ENCODE measurements at places on chromosomes 12 and 14. TPM values are rescaled to one million over a fixed set of nuclear protein-coding genes. Genes with fewer than 3 reads are reported as not detected.

DNA sequence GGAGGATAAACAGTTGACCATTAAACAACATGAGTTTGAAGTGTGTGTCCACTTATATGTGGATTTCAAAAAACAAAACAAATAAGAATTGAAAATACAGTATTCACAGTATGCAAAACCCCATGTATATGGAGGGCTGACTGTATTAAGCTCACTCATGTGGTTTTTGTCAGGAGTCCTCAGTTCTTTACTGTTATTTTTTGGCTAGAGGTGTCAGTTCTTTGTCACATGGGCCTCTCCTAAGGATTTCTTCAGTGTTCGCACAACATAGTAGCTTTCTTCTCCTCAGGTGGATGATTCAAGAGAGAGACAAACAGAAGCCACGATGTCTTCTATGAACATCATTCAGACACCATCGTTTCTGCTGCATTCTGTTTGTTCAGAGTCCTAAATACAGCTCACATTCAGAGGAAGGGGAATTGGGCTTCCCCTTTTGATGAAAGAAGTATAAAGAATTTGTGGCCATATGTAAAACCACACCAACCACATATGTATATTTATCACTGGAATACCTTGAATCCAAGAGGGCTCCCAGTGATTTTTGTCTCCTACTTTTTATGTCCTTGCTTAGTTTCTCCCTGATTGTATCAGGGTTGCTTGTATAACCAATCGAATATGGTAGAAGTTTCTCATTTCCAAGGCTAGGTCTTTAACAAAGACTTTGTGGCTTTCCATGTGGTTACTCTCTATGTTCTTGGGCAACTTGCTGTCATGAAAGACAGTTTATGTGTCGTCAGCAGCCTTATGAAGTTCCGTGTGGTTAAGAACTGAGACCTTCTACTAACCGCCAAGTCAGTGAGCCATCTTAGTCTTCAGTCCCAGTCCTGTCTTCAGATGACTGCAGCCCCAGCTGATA is 18.9 kb downstream of the MNAT1 start:
- no peak for DNase-seq

- DNase-seq = no peak
These were observed 8.1 kb downstream of the ITGA7 start for GRCh38 chr12:55699471-55700055.

- DNase-seq = no peak
These were observed 486.2 kb downstream of the DIO2 start for GRCh38 chr14:79724934-79725717.

DNA sequence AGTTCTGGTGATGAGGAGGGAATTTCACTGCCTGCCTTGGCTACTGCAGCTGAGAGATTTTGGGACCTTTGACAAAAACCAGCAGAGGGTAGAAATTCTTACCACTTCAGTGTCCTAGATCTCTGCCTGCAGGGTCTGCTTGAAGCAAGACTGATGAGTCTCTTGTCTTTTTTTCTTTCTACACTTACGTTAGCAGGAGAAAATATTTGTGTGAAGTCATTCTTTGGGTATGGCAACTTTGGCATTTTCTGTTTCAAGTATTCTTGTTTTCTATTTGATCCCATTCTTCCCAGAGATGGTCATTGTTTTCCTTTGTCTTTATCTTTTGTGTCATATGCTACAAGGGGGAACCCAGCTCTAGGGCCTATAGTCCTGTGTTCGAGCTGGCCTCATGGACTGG is 65.6 kb upstream of the FERMT2 start:
- no peak for DNase-seq

PRPH gene
- total RNA-seq = 0.10 TPM

IAPP gene
- not detected for total RNA-seq

PRMT5 gene
- total RNA-seq = 43.5 TPM

DNA sequence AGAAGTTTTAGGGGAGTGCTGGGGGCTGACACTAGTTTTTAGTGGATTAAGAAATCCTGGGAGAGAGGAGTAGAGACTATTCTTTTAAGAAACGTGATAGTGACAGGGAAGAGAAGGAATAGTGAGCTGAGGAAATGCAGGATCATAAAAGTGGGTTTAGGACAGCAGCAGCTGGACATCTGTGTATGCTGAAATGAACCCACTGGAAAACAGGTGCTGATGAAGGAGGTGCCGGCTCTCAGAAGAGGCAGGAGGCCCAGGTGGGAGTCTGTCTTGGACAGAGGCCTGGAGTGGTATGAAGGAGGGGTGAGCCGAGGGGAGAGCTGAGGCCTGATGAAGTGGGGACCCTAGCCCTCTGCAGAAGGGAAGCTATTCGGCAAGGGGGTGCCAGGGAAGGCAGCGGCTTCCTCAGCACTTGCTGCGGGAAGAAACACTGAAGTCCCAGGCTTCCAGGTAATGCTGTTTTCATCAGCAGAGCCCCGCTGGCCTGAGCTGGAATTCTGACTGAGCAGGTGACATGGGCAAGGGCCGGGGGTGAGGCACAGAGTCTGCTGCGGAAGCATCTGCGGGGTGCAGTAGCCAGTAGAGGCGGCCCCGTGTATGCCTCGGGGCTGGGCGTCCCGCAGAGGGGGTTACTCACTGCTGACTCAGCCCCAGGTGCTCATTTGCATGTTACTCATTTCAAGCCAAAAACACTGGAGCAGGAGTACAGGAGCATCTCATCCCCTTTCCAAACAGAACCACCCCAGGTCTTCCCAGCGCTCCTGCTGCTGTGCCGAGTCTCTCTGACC is 89.7 kb downstream of the TMCC3 start:
- no peak for DNase-seq

DNA sequence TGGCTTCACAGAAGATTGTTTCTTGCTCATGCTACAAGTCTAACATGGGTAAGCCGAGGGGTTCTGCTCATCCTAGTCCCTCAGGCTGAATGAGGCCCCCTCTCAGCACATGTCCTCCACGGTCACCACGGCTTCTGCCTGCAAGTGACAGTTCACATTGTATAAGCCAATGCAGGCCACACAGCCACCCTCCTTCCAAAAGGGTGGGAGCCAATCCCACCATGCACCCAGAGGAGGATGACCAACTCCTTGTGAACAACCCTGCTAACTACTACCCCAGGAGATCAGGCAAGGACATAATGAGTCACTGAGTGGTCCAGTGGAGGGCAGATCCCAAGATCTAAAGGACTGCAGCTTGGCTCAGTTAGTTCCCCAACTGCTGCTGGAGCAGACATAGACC is 6.1 kb downstream of the SPRING1 start:
- no peak for DNase-seq

DNA sequence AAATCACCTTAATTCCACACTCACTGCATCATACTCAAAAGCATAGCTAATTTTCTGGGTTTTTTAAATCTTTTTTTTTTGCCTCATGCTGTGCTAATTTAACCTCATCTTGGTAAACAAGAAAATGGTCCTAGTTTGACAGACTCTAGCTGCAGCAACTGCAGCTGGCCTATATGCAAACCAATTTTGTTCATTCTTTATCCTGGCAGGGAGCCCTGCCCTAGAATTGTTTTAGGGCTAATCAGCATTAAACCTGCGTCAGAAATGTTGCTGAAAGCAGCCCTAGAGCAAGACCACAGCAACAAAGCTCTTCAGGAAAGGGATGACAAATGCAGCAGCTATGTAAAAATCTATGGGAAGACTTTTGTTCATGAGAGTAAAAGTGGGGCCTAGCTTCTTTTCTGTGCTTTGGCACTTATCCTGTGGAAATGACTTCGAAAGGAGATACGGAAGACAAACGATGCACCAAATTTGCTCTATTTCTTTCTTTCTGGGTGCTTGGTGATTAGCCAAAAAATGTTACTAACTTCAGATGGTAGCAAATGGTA is 72.2 kb downstream of the DENND5B start:
- DNase-seq = peak; percentile 31

SEC23A gene
- 96.4 TPM for total RNA-seq

DNA sequence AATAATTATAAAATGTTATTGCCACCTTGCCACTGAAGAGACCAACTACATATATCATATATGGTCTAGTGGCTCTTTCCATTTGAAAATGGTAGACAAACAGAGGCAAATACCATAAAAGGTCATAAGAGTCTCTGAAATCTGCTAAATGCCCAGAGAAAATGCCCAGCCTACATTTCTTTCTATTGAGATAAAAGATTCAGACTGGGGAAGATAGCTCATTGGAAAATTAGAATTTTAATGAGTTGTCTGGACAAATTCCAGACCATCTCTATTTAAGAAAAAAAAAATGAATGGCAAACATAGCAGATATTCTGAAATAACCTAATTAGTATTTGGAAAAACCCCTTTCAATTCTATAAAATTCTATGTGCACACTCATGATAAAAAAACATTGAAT is 79.9 kb upstream of the BBS10 start:
- no peak for DNase-seq

- peak; percentile 37 for DNase-seq
These were observed 2.6 kb downstream of the SIX4 start for GRCh38 chr14:60721326-60722106.

DNA sequence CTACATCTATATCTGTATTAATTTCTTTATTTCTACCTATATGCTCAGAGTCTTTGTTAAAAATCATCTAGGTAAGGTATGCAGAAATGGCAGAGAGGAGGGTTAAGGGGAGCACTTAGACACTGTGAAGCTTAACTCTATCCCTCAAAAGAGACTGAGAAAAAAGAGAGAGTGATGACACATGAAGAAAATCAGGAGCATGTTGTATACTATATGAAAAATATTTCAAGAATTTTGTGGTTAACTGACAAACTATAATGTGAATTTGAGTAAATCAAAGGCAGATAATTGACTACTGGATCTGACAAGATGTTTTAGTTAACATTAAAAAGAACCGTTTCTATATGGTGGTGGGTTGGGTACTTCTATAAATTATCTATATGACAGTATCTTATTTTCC is 1814.2 kb upstream of the SEL1L start:
- DNase-seq = no peak

GRCh38 chr12:42236017-42236416 is 2.0 kb downstream of the YAF2 start:
- DNase-seq = no peak
